ENCODE measurements at places on chromosomes 1 and 21.
A peak's percentile ranks its signal among the peaks of the same experiment; 100 is the strongest.

- no peak for DNase-seq
Observed at GRCh38 chr1:167673265-167673664, 43.2 kb downstream of the RCSD1 start.

DNA sequence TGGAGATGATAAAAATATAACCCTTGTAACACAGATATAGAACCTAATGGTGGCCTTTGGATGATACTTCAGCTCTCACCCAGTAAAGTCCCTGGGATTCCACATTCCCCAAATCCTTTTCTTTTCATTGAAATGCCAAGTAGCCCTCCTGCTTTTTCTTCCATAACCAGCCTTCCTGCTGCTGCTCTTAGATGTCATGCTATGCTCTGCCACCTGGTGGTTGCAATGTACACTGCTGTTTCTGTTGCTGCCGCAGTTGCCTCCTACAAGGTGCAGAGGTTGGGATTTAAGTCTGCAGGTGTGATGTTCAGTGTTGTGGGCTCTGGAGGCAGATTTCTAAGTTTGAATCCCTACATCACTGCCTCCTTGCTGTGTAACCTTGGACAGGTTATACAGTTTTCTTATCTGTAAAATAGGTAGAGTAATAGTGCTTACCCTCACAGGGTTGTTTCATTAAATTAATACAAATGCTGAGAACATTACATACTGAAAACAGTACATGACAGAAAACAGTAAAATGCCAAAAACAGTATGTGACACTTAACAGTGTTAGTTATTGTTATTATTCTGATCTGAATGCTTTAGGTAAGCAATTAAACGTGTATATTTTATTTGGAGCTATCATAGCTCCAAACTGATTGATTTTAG lies 64.3 kb downstream of the CAMSAP2 start:
- peak; percentile 46 for DNase-seq

- no peak for DNase-seq
Observed at GRCh38 chr21:45370575-45370974, 34.4 kb upstream of the COL18A1 start.

GRCh38 chr1:66286307-66286706 lies 247.6 kb upstream of the SGIP1 start:
- no peak for DNase-seq

DNA sequence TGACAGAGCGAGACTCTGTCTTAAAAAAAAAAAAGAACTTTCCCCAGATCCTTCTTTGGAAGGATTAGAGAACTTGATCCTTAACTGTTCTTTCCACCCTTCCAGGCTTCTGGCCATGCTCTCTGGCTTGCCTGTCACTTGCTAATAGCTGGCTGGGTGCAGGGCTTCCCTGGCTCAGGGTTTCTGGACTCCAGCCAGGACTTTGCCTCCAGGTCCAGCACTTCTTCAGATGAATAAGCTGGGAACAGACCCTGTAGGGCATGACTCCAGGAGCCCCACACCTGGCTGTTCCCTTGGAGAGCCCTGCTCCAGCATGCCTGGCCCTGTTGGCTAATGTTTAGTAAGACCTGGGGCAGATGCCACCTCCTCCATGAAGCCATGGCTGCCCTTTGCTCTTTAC lies 3.3 kb upstream of the NT5C1A start:
- no peak for DNase-seq

DNA sequence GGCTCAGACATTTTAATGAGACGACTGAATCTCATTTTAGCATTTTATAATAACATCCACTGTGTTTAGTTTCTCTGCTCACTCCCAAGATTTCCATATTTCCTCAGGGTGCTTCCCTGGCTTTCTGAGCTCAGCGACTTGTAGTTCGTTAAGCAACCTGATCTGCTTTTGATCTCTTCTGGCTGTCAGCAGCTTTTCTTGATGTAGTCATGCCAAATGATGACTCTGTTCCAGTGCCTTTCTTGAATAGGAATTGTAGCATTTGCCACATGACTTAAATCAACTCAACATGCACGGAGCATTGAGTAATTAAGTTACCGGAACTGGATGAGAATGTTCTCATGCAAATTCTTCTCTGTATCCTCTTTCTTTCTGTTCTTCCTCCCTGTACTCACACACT lies 246.1 kb downstream of the FMN2 start:
- DNase-seq = peak; percentile 89

GRCh38 chr1:181390410-181391077 lies 92.8 kb upstream of the CACNA1E start:
- DNase-seq = no peak

DNA sequence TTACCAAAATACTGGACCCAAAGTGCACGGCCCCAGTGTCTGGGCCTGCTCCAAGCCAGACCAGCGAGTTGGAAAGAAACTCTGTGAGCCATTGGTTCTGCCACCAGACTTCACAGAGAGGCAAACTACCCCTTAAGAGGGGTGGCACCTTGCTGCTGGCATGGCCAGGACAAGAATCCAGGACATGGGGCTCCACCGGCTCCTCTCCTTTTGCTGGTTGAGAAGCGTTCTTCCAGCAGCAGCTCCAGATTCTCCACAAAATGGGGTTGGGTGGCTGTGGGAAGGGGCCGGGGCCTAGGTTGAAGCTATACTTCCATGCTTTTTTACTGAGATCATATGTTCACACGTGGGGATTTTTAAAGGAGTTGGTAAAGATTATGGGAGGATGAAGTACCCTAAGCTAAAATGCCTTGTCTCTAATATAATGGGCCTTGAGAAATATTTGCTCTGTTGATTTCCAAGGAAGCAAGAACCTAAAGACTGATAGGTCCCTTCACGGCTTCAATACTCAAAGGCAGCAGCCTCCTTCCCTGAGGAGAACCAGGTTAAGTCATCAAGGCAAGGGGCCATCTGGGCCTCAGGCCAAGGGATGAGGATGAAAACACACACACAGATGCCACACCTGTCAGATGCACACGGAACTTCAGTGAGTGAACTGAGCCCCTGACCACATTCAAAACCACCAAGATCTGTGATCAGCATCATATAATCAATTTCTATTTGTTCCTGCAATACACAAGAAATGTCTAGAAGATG lies 3.1 kb downstream of the C1orf198 start:
- DNase-seq = no peak

DNA sequence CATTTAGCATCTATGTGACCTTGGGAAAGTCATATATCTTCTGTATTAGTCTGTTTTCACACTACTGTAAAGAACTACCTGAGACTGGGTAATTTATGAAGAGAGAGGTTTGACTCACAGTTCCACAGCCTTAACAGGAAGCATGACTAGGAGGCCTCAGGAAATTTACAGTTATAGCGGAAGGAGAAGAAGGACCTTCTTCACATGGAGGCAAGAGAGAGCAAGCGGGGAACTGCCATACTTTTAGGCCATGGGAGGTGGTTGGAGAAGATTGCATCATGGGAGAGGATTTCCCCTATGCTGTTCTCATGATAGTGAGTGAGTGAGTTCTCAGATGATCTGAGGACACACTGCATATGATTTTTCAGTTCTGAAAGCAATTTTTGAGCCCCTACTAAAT lies 87.9 kb downstream of the CLEC20A start:
- no peak for DNase-seq

DNA sequence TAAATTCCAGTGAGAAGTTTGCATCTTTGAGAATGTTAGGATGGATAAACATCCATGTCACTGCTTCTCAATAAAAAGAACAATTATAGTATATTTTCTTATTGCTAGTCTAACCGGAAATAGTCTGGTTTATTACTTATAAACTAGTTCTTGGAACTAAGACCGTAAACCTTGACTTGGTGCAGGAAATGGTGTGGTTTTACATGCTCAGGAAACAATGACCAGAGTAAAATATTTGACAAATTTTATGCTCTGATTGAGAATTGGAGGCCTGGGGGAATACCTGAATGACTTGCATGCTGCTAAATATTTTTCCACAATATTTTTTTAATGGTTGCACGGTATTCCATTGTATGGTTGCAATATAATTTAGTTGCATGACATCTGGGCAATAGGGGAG lies 76.3 kb downstream of the XCL2 start:
- no peak for DNase-seq

DNA sequence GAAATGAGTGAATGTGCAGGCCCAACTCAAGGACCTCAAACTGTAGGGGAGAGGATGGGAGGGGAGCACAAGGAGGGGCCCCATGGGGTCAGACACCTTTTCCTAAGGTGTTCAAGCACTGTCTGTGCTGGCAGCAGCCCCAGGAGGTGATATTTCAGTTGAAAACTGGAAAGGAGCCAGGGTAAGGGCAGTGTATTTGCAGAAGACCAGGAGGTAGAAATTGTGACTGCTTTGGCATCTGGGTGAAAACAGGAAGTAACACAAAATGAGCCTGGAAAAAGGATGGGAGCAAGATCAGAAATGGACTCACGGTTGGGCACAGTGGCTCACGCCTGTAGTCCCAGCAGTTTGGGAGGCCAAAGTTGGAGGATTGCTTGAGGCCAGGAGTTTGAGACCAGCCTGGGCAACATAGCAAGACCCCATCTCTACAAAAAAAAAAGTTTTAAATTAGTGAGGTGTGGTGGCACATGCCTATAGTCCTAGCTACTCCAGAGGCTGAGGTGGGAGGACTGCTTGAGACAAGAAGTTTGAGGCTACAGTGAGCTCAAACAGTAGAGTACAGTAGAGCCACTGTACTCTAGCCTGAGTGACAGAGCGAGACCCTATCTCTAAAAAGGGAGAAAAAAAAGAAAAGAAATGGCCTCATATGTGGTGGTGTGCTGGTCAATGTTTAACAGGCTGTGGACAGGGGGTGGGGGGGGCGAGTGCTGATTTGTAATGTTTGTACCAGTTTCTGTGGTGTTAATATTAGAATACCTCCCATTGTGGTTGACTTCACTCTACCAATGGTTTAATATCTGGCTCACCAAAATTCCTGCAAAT lies 76.2 kb upstream of the ANGPTL1 start:
- DNase-seq = no peak

- no peak for DNase-seq
Observed at GRCh38 chr1:227454686-227455085, 108.7 kb upstream of the ZNF678 start.

DNA sequence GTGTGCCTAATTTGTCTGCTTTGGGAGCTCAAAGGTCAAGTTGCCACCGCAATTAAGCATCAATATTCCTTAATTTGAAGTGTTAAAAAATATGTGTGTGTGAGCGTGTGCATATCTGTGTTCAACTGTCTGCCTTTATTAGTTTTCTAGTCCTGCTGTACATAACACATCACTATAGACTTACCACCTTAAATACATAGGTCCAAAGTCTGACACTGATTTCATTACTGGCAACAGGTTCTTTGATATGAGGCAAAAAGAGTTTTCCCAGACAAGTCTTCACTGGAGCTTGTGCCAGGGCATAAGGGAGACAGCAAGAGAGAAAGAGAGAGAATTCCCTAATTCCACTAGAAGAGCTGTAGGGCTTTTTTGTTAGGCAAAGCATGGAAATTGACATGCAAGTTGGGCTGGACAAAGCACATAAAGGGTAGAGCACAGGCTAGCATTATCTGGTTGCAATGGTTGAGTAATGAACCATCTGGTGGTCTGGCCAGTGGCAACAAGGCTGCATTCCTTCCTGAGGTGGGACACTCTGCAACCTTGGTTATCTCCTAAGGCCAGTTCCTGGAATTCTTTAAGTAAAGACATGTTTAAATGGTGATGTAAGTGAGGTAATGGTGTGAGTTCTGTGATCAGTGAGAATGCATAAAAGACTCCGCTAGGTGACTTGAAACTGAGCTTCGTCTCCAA lies 457.2 kb upstream of the ADAMTS5 start:
- DNase-seq = peak; percentile 52

- DNase-seq = no peak
Observed at GRCh38 chr1:233251201-233251720, 44.3 kb downstream of the PCNX2 start.

- DNase-seq = no peak
Observed at GRCh38 chr1:25620211-25620610, 3.6 kb downstream of the MAN1C1 start.

- DNase-seq = peak; percentile 30
Observed at GRCh38 chr1:235946571-235946981, 79.9 kb upstream of the LYST start.

DNA sequence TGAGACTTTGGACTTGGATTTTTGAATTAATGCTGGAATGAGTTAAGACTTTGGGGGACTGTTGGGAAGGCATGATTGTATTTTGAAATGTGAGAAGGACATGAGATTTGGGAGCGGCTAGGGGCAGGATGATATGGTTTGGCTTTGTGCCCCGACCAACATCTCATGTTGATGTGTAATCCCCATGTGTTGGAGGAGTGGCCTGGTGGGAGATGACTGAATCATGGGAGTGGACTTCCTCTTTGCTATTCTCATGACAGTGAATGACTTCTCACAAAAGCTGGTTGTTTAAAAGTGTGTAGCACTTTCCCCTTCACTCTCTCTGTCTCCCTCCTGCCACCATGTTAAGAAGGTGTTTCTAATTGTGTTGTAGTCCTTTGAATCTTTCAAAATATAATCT lies 9.3 kb upstream of the PHGDH start:
- DNase-seq = no peak

- no peak for DNase-seq
Observed at GRCh38 chr1:4627353-4627752, 27.1 kb upstream of the AJAP1 start.

DNA sequence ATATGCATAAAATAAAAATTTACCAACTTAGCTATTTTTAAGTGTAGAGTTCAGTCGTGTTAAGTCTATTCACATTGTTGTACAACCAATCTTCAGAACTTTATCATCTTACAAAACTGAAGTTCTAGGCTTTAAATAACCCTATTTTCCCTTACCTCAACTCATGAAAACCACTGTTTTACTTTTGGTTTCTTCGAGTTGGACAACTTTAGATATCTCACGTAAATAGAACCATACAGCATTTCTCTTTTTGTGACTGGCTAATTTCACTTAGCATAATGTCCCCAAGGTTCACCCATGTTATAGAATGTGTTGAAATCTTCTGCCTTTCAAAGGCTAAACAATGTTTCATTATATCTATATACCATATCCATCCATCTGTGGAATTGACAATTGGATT lies 819.0 kb upstream of the ADGRL4 start:
- no peak for DNase-seq

GRCh38 chr1:102191723-102192122 lies 195.0 kb upstream of the OLFM3 start:
- no peak for DNase-seq

GRCh38 chr1:4517186-4517954 lies 137.0 kb upstream of the AJAP1 start:
- DNase-seq = no peak
